ENCODE measurements at places on chromosomes 12 and 14.

- no peak for DNase-seq
Observed at GRCh38 chr14:106681568-106681967, 1155.2 kb downstream of the TMEM121 start.

DNA sequence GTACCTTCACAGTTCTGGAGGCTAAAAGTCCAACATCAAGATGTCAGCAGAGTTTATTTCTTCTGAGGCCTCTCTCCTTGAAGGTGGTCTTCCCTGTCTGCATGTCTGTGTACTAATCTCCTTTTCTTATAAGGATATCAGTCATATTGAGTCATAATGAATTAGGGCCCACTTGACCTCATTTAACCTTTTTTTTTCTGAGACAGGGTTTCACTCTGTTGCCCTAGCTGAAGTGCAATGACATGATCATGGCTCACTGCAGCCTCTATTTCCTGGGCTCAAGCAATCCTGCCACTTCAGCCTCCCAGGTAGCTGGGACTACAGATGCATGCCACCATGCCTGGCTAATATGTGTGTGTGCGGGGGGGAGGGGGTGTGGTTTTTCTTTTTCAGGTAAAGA is 41.7 kb downstream of the PPM1H start:
- DNase-seq, result no peak

- no peak for DNase-seq
Observed at GRCh38 chr12:64611341-64612284, 1.3 kb downstream of the RASSF3 start.

DNA sequence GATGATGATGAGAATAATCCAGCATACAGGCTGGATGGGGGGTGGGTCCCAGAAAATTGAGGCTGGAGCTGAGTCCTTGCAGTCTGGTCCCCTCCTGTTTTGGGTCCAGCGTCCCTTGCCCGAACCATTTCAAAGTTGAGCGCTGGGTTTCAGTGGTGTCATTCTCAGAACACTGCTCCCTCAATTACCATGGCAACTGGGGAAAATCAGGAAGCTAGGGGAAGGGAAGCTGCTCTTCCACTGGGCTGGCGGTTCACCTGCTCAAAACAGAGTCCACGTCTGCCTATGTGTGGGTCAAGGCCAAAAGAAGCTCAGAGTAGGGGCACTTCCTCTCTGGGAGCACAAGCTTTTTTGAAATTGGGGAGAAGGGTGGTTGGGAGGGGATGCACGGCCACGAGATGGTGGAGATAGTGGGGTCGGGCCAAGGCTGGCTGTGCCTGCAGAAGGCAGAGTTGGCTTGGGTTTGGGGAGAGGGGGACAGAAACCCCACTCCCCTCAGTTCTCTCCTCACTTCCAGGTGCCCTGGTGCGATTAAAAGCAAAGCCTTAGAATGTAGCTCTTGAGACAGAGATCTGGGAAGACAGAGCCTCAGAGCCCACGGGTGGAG is 1.7 kb upstream of the NOS1 start:
- DNase-seq, result no peak

GRCh38 chr14:92254786-92255185 is 68.2 kb upstream of the SLC24A4 start:
- DNase-seq, result no peak

GRCh38 chr12:31002361-31002725 is 71.3 kb upstream of the DDX11 start:
- no peak for DNase-seq

DNA sequence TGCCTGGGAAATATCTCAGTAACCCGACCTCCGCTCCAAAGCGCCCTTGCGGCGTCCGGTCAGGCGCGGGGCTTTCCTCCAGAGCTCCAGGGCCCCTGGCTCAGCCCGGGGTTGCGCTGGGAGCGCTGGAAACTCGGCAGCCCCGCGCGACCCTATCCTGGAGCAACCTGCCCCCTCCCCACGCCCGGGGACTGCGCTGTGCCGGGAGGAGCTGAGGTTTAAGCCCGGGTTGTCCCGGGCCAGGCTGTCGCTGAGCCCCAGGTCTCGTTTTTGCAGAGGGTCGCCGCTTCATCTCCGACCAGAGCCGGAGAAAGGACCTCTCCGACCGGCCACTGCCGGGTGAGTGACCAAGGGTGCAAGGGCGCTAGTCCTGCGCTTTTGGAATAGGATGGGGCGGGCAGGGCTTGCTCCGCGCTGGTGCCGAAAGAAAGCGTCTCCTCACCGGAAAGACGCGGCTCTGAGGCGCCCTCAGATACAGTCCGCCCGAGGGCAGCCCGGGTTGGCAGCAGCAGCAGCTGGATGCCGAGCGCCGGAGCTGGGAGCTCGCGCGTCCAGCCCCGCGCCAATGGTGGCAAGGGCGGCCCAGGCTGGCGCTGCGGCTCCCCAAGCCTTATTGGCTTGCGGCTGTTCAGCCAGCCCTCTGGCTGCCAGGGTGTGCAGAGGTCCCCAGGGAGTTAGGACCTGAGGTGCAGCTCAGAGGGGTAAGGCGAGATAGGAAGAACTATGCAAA is 1.5 kb downstream of the SPX start:
- peak; percentile 16 for DNase-seq

- DNase-seq, result no peak
Observed at GRCh38 chr14:63401646-63402045, 82.9 kb upstream of the GPHB5 start.

- no peak for DNase-seq
Observed at GRCh38 chr12:131537267-131537958, 173.5 kb upstream of the SFSWAP start.

- DNase-seq, result no peak
Observed at GRCh38 chr12:111330800-111331752, 37.8 kb downstream of the PHETA1 start.

- DNase-seq, result no peak
Observed at GRCh38 chr14:104252256-104253215, 114.1 kb downstream of the KIF26A start.

DNA sequence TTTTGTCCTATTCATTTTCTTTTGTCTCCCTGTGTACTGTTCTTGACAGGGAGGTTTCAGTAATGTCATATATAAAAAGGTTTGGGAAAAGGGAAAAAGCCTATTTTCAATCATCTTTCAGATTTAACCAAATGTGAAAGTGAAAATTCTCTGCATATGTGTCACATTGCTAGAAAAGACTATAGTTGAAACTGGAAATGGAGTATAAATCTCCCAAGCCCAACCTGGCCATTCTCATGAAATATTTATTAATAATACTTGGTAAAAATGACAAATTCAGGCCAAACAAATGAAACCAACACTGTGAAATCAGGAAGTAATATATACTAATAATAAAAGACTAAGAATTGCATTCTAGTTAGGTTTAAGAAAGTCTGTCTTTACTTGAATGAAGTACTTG is 1129.2 kb downstream of the SLC16A7 start:
- no peak for DNase-seq

DNA sequence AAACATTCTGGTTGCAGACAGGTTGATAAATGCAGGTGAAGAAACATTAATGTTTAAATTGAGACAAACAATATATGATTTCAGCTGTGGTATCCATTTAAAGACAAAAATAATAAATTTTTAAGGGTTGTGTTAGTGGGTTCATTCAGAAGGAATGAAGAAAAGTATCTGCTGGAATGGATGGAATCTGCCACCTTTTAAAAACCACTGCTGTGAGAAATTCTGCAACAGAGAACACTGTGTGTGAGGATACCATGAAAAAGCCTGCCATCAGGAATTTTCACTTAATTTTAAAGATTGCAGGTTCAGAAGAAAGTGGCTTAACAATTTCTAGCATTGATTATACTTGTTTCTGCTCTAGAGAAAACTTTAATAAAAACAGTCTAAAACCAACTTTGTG is 184.6 kb upstream of the SOX5 start:
- DNase-seq, result no peak

- no peak for DNase-seq
Observed at GRCh38 chr14:63423889-63424288, 105.2 kb upstream of the GPHB5 start.

DNA sequence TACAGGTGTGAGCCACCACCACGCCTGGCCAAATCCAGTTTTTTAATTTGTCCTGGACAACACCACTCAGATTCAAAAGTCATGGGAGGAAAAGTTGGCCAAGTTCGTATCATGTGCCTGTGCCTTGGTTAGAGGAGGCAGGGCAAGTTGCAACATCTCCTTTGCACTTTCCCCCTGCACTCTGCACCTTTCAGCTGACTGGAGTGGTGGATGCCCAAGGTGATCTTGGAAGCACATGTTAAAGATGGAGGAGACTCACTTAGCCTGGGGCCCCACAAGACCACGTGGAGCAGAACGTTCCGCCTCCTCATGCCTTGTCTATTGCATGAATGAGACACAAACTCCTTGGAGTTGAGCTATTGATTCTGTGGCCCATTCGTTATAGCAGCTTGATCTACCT is 82.1 kb upstream of the FZD10 start:
- no peak for DNase-seq

DNA sequence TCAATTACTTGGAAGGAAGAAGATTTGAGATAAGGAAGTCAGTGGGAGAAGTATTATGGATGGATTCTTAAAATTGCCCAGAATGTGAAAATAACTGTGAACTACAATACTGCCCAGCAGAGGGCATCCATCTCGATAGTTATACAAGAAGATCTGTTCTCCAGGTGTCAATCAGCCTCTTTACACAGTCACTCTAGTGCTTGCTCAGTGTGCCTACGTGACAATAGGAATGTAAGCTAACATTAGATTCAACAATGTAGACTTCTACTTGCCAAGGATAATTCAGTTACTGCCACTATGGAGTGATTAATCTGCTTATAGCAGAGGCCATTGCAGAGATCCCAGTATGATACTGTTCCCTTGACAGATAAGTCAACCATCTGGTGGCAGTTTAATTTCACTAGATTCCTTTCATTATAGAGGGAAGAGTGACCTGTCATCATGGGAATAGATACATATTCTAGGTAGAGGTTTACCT is 10.6 kb upstream of the MAP4K5 start:
- DNase-seq, result no peak

- DNase-seq, result no peak
Observed at GRCh38 chr12:121949648-121950397, 31.4 kb downstream of the CFAP251 start.

- no peak for DNase-seq
Observed at GRCh38 chr14:54609576-54609975, 42.6 kb downstream of the SAMD4A start.

DNA sequence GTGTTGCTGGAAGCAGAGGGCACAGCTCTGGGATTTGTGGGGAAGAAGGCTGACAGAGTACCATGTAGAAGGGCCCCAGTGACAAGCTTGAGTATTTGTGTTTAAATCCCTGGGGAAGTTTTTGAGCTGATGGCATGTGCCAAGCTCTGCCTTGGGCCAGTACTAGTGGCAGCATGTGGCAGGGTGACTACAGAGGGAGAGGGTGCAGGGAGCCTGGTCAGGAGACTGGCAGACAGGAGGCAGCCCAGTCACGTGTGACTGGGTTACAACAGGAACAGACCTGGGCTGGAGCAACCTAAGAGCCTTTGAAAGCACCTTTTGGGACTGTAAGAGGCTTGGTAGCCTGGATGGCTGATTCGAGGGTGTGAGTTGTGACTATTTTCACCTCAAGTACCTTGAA is 112.1 kb downstream of the TSPAN9 start:
- DNase-seq, result no peak

- peak; percentile 75 for DNase-seq
Observed at GRCh38 chr12:121795034-121795968, 1.8 kb upstream of the RHOF start.

GRCh38 chr12:98808243-98808875 is 163.3 kb downstream of the APAF1 start:
- DNase-seq, result no peak

DNA sequence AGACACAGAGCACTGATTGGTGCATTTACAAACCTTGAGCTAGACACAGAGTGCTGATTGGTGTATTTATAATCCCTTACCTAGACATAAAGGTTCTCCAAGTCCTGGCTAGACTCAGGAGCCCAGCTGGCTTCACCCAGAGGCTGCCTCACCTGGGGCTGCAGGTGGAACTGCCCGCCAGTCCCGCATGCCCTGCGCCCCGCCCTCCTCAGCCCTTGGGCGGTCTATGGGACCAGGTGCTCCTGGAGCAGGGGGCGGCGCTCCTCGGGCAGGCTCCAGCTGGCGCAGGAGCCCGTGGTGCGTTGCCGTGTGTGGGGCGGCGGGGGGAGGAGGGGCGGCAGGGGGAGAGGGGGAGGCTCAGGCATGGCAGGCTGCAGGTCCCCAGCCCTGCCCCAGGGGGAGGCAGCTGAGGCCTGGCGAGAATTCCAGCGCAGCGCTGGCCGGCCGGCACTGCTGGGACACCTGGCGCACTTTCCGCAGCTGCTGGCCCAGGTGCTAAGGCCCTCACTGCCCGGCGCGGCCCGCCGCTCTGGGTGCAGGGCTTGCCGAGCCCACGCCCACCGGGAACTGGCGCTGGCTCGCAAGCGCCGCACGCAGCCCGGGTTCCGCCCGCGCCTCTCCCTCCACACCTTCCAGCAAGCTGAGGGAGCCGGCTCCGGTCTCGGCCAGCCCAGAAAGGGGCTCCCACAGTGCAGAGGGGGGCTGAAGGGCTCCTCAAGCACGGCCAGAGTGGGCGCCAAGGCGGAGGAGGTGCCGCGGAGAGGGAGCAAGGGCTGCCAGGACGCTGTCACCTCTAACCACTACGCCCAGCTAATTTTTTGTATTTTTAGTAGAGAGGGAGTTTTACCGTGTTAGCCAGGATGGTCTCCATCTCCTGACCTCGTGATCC is 3.1 kb upstream of the SLCO1B3 start:
- DNase-seq, result no peak

DNA sequence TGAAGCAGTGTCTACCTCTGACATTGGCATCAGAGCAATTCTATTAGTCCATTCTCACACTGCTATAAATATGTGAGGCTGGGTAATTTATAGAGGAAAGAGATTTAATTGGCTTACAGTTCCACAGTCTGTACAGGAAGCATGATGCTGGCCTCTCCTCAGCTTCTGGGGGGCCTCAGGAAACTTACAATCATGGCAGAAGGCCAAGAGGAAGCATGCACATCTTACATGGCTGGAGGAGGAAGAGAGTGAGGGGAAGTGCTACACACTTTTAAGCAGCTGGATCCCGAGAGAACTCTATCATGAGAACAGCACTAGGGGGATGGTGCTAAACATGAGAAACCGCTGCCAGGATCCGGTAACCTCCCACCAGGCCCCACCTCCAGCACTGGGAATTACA is 25.7 kb upstream of the SEL1L start:
- DNase-seq, result no peak

DNA sequence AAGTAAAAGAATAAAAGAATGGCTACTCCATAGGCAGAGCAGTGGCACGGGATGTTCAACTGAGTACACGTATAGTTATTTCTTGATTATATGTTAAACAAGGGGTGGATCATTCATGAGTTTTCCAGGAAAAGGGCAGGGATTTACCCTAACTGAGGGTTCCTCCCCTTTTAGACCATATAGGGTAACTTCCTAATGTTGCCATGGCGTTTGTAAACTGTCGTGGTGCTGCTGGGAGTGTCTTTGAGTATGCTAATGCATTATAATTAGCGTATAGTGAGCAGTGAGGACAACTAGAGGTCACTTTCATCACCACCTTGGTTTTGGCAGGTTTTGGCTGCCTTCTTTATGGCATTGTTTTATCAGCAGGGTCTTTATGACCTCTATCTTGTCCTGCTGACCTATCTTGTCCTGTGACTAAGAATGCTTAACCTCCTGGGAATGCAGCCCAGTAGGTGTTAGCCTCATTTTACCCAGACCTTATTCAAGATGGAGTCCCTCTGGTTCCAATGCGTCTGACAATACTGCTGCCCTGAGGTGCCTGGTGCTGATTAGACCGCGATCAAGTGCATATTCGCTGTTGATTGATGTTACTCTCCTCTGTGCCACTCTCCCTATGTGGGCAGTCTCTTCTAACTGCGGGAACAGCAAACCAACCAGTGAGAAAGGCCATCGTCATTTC is 67.6 kb upstream of the AMN1 start:
- no peak for DNase-seq
